ENCODE measurements at places on chromosomes 12 and 14.

GRCh38 chr12:68358532-68359485 lies 26.6 kb upstream of the MDM1 start:
- DNase-seq = peak; percentile 24

DNA sequence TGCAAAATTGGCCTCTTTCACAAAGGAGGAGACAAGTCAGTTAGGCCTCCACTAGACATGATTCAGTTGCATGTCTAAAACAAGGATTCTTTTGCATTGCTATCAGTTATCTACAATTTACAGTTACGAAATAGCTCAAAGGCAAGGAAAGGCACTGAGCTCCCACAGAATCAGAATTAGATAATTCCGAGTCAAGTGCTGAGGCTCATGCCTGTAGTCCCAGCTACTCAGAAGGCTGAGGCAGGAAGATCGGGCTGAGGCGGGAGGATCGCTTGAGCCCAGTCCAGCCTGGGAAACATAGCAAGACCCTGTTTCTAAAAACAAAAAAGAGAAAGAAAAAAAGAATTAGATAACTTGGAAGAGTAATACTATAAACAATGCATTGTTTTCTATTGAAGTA lies 12.3 kb upstream of the RTRAF start:
- DNase-seq = no peak

- no peak for DNase-seq
Observed at GRCh38 chr12:62194616-62195015, 65.6 kb upstream of the USP15 start.

DNA sequence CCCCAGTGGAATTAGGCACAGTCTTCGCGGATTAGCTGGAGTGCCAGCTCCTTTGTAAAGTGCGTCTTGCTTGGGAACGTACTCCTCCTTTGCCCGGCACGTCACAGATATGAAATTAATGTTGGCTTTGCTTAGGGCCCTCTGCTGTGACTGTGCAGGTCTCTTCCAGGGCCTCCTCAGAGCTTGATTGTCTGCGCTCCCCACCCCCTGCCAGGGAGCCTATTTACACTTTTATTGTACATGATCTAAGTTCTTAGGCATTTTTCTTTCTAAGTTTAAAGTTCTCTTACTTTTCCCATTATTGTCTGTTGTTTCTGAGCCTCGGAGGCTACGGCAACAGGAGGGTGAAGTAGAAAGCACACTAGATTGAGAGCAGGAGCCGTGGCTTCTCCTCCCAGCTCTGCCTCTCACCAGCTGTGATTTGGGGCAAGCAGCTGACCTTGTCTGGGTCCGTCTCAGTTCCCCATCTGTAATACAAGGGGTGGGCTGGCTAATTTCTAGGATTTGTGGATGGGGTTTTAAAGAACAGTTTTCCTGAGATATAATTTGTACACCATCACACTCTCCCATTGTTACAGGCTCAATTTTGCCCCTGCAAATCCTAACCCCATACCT lies 81.8 kb downstream of the TSPAN9 start:
- no peak for DNase-seq

- DNase-seq = no peak
Observed at GRCh38 chr12:58711974-58712373, 208.3 kb downstream of the LRIG3 start.

GRCh38 chr14:92898566-92899131 lies 24.3 kb upstream of the CHGA start:
- DNase-seq = no peak

GRCh38 chr14:90061685-90062126 lies at the start of gene KCNK13:
KCNK13 (plus strand) TSS chr14:90061994; CDS start chr14:90062206, 212 bp downstream.
- DNase-seq = no peak

GRCh38 chr12:131164096-131164872 lies 210.6 kb downstream of the ADGRD1 start:
- no peak for DNase-seq

DNA sequence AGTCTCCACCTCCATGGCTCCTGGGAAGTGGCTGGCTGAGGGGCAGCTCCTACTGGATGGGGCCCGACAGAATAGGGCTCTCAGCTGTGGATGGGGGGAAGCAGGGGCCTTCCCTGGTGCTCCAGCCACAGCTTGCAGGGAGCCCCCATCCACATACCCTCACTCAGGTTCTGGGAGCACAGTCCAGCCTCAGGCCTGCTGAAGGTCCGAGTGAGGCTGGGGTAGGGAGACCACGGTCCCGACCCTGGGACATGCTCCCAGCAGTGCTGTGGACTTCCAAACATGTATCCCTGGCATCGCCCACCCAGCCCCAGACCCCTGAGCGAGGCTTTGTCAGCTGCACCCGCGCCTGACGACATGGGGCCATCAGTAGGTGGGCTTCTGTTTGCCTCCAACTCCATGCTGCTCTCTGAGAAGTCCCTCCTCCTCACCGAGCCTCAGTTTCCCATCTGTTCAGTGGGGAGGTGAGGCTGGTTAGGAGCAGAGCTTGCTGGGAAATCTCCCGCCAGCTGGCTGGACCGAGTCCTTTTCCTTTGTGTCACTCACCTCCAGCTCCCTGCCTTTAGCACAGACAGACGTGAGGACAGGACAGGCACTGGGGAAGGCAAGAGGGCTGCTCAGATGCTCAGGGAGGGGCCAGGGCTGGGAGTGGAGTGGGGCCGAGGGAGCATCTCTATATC lies 9.1 kb upstream of the ATG101 start:
- DNase-seq = peak; percentile 49

- DNase-seq = no peak
Observed at GRCh38 chr12:54359762-54360351, 4.4 kb downstream of the GPR84 start.

GRCh38 chr12:38662829-38663228 lies 242.6 kb downstream of the CPNE8 start:
- DNase-seq = no peak

Measured in stimulated activated CD4-positive, alpha-beta T cell treated with anti-CD3 and anti-CD28 coated beads, TNF-alpha, amount 100 ng/mL, for 1 hour (primary cell).